ENCODE measurements at places on chromosomes 12 and 14.

- DNase-seq, result no peak
Observed at GRCh38 chr14:38168416-38168815, 39.3 kb upstream of the SSTR1 start.

- no peak for DNase-seq
Observed at GRCh38 chr12:59453475-59453874, 142.4 kb upstream of the SLC16A7 start.

DNA sequence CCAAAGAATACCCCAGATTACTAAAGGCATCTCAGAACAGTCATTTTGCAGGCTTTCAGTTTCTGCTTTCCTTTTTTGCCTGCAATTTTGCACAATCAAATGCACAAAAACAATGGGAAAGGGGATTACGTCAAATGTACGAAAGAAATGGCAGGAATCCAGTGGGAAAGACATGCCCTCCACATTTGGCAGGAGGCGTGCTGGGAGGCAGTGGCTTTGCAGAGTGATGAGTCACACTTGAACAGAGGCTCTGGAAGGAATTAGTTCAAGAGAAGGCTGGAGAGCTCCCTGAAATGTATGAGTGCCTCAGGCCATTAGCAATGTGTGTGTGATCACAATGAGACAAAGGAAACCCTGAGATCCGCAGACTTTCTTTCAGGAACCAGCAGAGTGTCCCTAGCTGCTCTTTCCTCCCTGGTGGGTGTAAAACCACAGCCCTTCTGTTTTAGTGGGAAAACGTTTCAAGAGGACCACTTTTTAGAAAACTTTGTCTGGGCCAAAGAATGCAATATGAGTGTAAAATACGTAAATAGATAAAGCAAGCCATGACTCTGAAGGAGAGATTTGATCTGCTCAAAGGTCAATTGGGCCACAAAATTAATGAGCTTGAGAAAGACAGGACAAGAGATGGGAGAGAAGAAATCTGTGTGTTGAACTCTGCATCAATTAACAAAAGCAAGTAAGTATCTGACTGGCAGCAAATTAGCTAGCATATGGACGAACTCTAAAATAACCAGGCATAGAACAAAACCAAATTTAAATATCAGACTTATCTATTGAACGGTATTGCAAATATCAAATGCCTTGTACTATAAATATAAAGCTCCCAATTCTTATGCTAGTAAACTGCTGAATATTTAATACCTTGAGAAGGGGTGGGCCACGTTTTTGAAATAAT is 155.4 kb upstream of the PDE3A start:
- peak; percentile 43 for DNase-seq

DNA sequence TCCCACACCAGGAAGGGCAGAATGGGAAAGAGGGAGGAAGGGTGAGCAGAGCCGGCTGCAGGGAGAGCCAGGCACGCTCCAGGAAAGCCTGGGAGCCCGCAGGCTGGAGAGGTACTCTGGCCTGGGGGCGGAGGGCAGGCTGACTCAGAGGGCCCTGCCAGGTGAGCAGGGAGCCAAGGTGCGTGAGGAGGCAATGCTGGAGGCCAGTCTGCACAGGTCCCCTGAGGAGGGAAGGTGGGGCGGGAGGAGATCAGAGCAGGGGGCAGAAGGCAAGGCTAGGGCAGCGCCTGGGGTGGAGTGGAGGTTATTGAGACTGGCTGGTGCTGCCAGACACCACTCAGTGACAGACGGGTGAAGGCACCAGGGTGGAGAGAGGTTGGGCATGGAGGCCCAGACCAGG is 385.0 kb downstream of the BCL11B start:
- DNase-seq, result no peak

- no peak for DNase-seq
Observed at GRCh38 chr12:24363177-24363754, 413.8 kb upstream of the SOX5 start.

DNA sequence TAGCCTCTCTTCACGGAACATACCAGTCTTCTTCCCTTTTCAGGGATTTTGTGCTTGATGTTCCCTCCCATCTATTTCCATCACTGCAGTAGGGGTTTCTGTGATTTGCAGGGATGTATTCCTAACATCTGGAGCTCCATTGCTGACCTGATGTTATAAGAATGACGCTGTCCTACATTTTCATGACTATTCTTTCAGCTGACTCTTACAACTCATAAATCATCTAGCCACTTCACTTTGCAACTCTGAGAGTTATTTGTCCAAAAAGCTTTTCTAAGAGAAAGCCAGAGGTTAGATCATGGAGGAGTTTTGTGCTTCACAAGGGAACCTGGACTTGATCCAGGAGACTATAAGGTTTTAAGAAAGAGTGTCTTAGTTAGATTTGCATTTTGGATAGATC is 116.6 kb upstream of the FAR2 start:
- DNase-seq, result no peak

GRCh38 chr14:68377459-68377858 is 415.4 kb downstream of the ZFP36L1 start:
- no peak for DNase-seq

- no peak for DNase-seq
Observed at GRCh38 chr14:68278576-68279436, 459.2 kb downstream of the RAD51B start.

GRCh38 chr14:101408077-101408831 is 153.0 kb upstream of the DIO3 start:
- no peak for DNase-seq

DNA sequence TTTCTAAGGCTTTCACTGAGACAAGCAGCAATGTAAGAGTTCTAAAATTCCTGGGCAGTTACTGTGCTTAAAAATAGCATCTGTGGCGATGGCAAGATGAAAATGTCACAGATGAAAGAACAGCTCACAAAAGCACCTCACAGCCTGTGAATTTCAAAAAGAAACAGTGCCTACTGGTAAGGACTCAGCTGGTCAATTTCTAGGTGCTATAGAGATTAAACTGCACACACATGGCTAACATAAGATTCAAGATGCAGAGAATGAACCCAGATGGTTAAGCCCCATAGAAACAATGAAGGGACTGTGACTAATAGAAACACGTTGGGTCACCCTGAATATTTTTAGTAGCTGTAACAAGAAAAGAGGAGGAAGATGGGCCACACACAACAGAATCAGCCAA is 12.0 kb upstream of the IL26 start:
- no peak for DNase-seq

- DNase-seq, result no peak
Observed at GRCh38 chr14:105283899-105284298, 16.9 kb downstream of the BRF1 start.

- no peak for DNase-seq
Observed at GRCh38 chr14:50521912-50522341, 10.4 kb downstream of the MAP4K5 start.

GRCh38 chr12:39587225-39587624 is 32.4 kb downstream of the ABCD2 start:
- no peak for DNase-seq

DNA sequence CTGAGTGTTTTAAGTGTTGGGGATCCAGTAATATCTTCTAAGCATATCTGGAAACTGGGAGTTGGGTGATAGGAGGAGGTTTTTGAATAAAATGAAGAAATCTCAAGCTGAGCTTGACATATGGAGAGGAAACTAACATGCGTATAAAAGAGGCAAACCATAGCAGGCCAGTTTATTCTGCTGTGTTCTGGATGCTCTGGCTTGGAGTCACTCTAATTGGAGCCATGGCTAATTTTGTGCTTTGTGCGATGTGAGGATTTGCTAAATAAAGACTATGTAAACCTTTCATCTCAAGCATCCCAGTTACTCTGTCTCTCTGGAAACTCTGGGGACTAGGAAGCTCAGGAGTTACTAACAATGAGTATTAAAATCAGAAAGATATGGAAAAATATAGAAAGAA is 66.5 kb downstream of the ATF7IP start:
- no peak for DNase-seq

DNA sequence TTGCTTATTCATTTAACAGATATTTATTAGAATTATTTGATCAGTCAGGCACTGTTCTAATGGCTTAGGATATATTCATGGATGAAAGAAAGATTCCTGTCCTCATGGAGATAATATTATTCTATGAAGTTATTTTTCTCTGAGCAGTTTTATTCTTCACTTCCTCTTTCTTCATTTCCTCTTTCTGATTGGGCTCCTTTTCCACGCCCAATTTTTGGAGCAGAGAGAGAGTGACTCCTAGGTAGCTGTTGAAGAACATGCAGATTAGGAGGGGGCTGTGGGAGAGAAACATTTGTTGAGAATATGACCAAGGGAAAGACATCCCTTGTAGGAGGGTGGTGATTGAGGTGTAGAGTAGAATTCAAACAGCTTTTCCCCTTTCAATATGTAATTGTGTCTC is 6.0 kb upstream of the YARS2 start:
- DNase-seq, result no peak

DNA sequence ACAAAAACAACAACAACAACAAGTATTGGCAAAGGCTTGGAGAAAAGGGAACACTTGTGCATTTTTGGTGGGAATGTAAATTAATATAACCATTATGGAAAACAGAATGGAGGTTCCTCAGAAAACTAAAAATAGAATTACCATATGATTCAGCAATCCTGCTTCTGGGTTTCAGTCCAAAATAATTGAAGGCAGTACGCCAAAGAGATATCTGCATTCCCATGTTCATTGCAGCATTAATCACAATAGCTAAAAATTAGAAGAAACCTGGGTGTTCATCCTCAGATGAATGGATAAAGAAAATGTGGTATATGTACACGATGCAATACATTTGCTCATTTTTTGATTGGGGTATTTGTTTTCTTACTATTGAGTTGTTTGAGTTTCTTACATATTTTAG is 813.0 kb downstream of the NRXN3 start:
- no peak for DNase-seq

DNA sequence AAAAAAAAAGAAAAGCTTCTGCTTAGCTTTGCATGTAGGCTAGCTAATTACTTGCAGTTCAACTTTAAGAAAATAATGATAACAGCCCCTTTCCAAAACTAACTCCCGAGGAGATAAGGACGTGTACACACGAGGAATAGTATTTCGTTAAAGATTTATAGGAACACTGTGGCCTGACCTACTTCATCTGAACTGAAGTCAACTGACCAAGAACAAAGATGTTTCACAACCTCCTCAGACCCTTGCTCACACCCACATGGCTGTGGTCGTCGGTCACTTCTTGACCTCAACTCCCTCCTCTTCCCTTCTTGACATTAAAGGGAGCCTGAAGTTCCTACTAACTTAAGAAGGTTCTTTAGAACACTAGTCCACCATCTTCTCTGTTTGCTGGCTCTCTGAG is 25.3 kb upstream of the FAM181A start:
- no peak for DNase-seq

- no peak for DNase-seq
Observed at GRCh38 chr12:93880853-93881522, 203.8 kb downstream of the CRADD start.

DNA sequence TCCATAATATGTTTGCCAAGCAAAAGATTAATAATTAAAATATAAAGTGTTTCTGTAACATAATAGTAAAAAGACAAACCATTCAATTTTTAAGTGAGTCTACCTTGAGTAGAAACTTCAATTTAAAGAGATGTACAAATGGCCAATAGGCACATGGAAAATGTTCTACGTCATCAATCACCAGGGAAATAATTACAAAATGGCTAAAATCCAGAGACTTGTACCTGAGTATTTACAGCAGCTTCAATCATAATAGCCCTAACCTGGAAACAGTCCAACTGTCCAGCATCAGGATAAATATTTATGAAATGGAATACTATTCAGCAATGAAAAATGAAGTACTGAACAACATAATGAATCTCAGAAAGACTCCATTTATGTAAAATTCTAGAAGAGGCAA is 95.5 kb upstream of the FAR2 start:
- no peak for DNase-seq

- no peak for DNase-seq
Observed at GRCh38 chr12:13976028-13976584, 5.3 kb downstream of the GRIN2B start.

GRCh38 chr14:49464885-49465284 is 121.3 kb downstream of the RPS29 start:
- no peak for DNase-seq

DNA sequence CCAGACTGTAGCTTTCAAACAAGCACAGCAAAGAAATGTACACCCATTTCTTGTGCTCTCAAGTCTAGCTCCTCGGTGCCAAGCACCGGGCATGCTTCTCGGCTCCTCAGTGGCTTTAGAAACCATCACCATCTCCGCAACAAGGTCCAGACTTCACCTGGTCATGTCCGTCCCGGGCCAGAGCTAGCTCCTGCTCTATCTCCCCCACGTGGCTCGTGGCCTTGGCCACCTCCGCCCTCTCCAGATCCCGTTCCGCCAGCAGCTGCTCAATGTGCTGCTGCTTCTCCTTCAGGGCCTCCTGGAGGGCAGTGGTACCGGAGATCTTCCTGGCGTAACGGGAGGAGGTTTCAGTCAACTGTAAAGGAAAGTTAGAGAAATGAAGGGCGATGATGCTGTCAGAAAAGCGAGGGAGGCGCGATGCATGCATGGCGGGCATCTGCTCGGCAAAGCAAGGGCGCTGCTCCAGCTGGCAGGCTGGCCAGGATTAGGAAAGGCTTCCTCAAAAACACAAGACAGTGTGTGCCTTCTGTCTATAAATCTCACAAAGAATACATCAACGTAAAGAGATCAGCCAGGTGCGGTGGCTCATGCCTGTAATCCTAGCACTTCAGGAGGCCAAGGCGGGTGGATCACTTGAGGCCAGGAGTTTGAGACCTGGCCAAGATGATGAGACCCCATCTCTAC is 67.4 kb downstream of the CLIP1 start:
- DNase-seq, result no peak

DNA sequence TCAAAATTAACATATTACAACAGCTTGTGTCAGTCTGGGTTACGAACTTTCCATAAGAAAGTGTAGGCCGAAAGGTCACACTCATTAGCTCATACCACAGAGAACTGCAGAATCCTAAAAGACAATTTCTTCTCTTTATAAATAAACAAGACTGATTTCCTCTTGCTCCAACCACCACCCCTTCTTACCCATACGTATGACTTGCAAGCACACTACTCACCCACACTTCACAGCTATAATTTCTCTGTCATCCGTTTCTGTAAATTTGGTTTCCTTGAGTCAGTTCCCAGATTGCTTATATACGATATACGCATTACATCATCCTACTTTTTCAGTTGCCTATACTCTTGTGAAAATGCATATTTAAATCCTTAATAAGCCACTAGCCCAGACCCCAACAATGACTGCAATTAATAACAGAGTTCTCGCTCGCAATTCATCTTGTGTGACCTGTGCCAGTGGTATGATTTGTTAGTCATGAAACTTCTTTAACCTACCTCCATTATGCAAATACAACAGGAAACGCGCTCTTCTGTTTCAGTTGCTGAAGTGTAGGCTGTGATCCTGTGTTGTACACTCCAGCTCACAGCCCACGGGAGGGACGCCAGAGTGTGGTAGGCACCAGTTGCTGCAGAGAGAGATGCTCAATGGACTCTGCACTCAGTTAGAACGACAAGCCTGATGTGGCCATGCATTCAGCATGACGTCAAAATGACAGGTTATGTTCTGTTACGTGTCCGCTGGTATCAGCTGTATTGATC is 417.6 kb downstream of the PDZRN4 start:
- DNase-seq, result no peak

- DNase-seq, result no peak
Observed at GRCh38 chr14:67900231-67900630, 80.7 kb downstream of the RAD51B start.
